ENCODE measurements at places on chromosomes 13 and 19. TPM values are rescaled to one million over a fixed set of nuclear protein-coding genes. Genes with fewer than 3 reads are reported as not detected.
A peak's percentile ranks its signal among the peaks of the same experiment; 100 is the strongest.

- DNase-seq: peak; percentile 93
These were observed 985 bp upstream of the KCNK6 start for GRCh38 chr19:38318660-38319059.

U2AF2 gene
- polyA plus RNA-seq: 149 TPM

GRCh38 chr13:108725471-108725870 is 96.1 kb downstream of the MYO16 start:
- DNase-seq: no peak

GRCh38 chr13:108609353-108609752 is 20.1 kb upstream of the MYO16 start:
- no peak for DNase-seq

DNA sequence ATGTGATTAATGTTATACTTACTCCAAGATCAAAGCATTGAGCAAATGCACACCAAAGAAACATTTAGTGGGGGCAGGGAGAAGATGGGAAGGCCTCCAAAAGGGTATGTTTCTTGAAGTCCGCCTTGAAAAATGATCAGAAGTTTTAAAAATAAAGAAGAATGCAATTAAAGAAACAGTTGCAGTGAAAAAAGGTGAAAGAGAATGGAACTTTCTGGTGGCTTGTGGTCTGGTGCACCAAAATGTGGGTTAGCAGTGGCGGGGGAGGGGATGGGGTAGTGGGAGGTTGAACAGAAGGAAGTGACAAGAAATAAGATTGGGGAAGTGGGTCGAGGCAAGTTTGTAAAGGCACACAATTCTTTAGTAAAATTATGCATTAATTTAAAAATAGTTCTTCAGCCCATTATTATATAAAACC is 2.5 kb downstream of the LCP1 start:
- no peak for DNase-seq

DNA sequence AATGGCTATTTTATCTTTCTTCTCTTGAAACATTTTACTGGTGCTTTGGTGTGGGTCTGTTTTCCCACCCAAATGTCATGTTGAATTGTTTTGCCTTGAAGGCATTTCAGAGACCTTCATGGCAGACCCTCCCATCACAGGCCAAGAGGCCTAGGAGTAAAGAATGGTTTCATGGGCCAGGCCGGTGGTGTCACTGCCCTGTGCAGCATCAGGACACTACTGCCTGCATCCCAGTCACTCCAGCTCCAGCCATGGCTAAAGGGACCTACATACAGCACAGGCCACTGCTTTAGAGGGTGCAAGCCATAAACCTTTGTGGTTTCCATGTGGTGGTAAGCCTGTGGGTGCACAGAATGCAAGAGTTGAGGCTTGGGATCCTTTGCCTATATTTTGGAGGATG is 326.9 kb downstream of the SLITRK5 start:
- DNase-seq: no peak

DNA sequence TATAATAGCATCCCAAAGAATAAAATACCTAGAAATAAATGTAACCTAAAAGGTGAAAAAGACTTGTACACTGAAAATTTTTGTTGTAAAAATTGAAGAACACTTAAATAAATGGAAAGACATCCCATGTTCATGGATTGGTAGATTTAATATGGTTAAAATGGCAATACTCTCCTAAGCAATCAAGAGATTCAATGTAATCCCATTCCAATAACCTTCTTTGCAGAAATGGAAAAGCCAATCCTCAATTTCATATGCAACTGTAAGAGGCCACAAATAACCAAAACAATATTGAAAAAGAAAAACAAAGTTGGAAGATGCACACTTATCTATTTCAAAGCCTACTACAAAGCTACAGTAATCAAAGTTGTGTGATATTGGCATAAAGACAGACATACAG is 17.7 kb downstream of the DZIP1 start:
- DNase-seq: no peak

- DNase-seq: no peak
These were observed 33.9 kb upstream of the MIR17HG start for GRCh38 chr13:91313581-91313980.

DNA sequence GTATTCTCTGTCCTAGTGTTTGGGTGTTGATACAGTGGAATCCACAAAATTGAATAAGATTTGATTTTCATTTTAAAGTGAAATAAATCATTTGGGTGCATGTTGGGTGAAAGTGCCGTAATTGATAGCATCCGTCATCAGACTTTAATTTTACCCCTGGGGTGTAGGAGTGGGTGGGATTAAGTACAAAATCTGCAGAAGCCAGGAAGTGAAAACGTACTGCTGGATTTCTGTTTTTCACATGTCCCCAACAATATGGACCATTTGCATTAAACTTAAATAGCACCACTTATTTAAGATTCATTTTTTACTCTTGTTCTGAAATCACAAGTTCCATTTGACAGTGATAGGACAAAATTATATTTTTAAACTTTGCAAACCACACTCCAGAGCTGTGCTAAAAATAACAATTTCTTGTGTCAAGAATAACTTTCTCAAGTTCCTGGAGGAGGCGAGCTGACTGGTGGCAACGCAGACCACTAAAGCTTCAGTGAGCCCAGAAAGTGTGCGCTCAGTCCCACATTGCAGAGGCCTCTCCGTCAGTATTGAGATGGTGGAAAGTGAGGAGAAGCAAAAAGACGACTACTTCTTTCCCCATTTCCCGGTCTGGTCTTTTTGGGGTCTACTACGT is 71.3 kb downstream of the ARHGEF7 start:
- no peak for DNase-seq

CGB2 gene
- not detected for polyA plus RNA-seq

DNA sequence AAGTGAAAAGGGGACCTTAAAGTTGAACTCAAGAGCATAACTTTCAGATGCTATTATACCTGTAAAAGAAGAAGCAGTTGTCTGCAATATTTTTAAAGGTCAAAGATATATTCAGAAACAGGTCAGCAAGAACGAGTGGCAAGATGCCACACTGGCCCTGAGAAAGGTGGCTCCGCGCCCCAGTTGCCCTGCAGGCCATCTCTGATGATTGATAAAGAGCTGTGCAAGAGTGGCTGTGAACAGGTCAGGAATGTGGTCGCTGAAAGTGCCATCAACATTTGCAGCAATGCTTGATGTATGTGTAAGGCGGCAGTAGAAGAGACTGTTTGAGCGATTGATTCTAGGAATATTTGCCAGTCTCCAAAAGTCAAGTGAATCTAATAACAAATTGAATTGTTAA is 664.2 kb upstream of the SLC10A2 start:
- no peak for DNase-seq

DNA sequence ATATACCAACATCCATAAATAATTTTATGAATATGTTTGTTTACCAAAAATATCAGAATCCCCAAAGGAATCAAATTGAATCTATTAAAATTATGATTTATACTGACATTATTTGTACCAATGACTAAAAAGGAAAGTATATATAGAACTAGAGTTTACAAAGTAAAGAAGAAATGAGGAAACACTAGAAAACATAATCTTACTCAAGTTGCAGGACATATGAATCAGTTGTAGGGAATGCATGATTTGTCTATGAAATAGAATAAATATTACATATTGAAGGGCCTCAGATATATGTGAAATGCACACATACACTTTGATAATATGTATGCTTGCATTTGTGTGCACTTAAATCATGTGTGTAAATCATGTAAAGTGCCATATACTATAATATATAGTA is 1466.4 kb downstream of the EFNB2 start:
- no peak for DNase-seq

- no peak for DNase-seq
These were observed 2801.9 kb downstream of the PCDH9 start for GRCh38 chr13:64428196-64428595.

ZNF540 gene
- polyA plus RNA-seq: 3.6 TPM

MUC16 gene
- 2.4 TPM for polyA plus RNA-seq

DNA sequence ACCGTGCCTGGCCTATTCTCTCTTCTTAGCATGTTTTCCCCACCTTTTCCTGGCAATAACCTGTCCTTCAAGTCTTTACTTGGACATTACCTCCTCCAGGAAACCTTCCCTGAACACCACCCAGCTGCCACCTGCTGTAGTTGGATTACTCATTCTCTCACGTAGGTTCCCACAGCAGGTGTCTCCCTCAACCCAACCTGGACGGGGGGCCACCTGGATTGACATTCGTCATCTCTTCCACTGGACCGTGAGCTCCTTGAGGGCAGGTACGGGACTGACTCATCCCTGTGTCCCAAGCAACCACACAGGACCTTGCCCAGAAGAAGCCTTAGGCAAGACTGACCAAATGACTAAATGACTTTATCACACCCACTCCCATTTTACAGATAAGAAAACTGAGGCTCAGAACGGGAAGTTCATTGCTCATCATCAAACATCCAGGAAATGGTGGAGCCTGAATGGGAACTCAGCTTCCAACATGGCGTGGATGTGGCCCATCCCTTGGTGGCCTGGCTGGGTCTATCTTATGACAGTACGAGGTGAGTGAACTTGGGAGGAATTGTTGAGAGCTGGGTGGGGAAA is 3.5 kb upstream of the KLK6 start:
- no peak for DNase-seq

- no peak for DNase-seq
These were observed 24.9 kb upstream of the SIGLEC11 start for GRCh38 chr19:49985871-49986270.
